Glomerular endothelial cell (primary cell): ENCODE measurements at places on chromosomes 11 and 22. TPM values are rescaled to one million over a fixed set of nuclear protein-coding genes. Genes with fewer than 3 reads are reported as not detected.

Gene SPI1
- not detected in 2 replicates for total RNA-seq

Gene SOX10
- total RNA-seq, result not detected in 2 replicates

Gene EFCAB6
- total RNA-seq, result 0.23 and 2.7 TPM in 2 replicates

Gene PAFAH1B2
- 92.6 and 98.5 TPM in 2 replicates for total RNA-seq

DNA sequence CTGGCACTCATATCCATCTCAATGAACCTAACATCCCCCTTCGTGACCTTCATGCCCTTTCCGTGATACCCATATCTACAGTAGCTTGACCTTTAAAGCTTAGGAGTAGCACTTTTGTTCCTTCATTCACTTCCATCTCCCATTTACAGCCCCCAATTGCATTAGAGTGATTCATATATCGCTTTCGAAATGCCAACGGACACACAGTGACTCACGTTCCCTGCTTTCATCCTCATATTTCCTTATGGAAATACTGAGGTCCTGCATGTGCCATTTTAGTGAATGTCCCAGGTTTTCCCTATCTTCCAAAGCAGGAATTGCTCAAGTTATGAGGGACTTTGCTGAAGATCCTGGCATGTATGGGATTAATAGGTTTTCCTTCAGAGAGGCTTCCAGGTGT, 44.3 kb upstream of the CEP126 start:
- peak; percentile 48 for DNase-seq

GRCh38 chr11:112650527-112650926, 310.7 kb upstream of the NCAM1 start:
- DNase-seq, result no peak

DNA sequence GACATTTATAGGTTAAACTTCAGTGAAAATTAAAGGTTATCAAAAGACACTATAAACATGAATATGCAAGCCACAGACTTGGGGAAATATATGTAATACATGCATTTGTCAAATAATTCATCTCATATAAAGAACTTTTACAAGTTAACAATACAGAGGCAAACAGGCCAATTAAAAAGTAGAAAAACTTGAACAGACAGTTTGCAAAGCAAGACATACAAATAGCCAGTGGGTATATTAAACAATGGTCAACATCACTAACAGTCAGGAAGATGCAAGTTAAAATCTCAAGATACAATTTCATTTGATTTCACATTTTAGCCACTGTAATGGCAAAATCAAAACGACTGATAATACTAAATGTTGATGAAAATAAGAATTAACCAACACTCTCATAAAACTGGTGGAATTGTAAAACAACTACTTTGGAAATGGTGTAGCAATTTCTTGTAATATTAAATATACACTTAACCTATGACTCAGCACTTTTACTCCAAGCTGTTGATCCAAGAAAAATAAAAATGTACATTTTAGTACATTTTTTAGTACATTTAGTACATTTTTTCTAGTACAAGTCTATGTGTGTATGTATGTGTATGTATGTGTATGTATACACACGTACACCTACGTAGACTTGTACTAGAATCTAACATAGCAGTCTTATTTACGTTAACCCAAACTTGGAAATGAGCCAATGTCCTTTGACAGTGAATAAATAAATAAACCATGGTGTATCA, 62.8 kb downstream of the LRRC74B start:
- DNase-seq, result no peak

DNA sequence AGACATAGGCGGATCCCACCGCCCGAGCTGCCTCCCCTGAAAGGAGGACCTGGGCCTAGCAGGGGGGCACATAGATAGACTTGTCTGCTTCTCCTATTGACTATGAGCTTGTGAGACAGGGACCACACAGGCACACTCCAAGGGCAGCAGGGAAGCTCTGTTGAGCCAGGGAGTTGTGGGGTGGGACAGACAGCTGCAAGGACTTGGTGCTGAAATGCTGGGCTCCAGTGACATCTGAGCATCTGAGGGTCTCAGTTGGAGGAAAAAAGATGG, 53.4 kb upstream of the ANO1 start:
- no peak for DNase-seq

DNA sequence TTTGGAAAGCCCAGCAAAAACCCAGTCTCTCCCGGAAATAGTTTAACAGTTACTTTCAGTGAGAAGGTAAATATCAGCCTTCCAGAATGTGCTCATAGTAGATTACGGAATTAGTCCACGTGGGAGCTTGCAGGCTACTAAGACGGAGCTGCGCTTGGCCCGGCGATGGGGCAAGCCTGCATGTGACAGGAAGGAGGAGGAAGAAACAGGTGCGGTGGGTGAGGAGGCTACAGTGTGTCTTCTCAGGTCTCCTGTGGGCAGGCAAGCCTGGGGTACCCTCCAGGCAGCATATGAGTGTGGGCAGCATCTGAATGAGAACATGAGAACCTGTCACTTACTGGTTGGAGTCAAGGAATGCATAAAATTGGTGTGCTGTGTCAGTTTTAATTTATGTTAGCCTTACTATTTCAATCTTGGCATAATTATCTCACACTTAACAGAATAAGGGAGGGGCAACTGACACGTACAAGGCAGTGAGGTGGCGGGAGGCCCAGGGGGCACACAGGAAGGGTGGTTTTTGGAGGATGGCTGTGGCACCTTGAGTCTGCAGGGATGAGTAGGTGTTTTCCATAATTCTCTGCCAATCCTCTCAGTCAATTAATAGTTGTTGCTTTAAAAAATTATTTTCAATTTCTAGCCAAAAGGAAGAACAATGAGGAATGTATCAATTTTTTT, 35.7 kb downstream of the CLMP start:
- DNase-seq, result no peak

GRCh38 chr22:40491990-40492631, 121.7 kb downstream of the SGSM3 start:
- DNase-seq, result no peak

GRCh38 chr11:46845440-46845739, 690 bp downstream of the CKAP5 start:
- no peak for DNase-seq

DNA sequence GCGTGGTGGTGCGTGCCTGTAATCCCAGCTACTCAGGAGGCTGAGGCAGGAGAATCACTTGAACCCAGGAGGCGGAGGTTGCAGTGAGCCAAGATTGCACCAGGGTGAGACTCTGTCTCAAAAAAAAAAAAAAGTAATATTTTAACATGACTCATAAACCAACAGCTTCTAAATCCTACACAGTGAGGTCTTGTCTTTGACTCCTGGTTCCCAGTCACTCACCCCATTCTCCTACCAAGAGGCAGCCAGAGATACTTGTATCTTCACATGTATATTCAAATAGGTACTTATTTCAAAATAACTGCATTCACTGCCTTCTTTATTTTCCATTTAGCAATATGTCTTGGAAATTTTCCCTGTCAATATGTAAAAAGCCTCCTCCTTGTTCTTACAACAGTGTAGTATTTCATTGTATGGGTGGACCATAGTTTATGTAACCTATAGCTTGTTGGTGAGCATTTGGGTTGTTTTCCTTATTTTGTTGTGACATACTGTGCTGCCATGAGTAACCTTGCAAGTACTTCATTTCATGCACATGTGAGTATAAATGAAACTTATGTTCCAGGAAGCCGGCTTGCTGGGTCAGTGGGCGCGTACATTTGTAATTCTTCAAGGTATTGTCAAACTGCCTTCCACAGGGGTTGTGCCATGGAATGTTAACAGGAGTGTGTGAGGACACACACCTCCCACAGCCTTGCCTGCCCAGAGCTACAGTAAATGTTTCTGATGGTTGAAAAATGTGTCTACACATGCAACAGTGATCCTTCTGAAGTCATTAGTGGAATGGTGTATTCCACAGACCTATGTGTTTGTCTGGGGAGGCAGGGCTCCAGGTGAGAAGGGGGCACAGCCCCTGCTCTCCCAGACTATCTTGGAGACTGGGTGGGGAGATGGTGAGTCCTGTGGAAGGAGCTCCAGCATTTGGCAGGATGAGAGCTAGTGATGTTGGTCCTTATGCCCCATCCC, 47.9 kb downstream of the OSBP2 start:
- DNase-seq, result no peak

DNA sequence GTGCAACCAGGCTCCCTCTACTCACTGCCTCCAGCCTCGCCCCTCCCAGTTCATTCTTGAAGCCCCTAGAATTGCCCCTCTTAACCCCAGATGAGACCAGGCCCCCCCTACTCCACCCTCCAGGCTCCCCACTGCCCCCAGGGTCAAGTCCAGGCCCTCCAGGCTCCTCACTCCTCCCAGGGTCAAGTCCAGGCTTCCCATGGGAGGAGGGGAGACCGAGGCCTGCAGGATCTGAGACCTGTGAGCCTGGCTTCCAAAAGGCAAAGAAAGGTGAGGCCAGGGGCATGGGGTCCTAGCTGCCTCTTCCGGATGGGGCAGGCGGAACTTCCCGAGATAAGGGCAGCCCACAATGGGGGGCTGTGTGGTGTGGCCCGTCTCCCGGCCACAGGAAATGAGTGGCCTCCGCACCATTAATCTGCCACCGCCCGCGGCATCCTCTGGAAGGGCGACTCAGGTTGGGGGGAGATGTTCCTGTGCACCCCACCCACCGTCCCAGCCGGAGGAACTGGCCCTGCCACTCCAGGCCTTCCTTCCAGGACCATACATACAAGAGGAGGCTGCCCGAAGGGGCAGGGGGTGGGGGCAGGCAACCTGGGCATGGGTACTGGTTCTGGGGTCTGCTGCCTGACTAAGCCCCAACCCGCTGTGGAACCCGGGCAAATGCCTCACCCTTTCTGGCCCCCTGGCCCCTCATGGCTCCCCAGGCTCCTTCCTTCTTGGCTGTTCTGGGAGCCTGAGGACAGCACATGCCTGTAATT, 35.1 kb upstream of the WNT11 start:
- DNase-seq, result no peak

DNA sequence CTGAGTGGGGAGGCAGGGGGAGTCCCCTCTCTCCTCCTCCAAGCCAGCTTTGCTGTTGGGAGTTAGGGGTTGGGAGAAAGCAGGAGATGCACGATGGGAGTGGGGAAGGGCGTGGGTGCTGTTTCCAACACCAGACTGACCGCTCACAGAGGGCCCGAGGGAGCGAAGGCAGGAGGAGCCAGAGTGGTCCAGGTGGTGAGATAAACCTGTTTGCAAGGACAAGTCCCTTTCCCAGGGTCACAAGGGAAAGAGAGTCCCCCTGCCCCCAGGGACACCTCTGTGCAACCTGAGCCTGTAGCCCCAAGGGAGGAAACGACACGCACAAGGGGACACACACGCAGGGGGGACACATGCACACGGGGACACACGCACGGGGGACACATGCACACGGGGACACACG, 42.2 kb downstream of the WNT11 start:
- DNase-seq, result no peak

DNA sequence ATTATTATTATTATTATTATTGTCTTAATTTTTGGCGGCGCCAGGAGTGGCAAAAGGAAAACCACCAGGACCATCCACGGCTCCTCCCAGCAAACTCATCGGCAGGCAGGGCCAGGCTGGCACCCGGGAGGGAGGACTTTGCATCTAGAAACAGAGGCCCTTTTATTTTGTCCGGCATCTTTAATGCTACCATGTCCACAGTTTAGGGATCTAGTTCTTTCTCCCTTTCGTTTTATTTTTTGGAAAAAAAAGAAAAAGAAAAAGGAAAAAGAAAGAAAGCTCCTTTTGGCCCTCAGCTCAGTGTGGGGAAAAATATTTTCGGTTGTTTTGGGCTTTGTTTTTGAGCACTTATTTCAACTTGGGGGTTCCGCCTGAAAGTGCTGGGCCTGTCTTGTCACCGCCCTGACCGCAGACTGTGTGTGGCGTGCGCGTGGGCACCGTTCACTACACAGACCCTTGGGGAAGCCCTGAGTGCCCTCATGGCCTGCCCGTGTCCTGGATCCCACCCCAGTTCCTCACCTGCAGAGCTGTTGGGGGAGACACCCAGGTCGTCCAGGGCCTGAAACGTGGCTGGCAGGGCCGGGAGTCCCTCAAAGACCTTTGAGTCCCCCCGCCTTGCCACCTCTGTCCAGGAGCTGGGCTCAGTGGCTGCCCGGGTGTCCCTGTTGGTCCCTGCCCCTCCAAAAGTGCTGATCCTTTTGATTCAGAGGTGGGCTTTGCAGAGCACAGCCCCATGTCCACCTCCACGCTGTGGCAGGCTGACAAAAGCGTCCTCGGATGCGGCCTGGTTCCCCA, 69.1 kb upstream of the PPARA start:
- no peak for DNase-seq

GRCh38 chr22:29447906-29448305, 9.5 kb downstream of the RFPL1 start:
- DNase-seq, result no peak

DNA sequence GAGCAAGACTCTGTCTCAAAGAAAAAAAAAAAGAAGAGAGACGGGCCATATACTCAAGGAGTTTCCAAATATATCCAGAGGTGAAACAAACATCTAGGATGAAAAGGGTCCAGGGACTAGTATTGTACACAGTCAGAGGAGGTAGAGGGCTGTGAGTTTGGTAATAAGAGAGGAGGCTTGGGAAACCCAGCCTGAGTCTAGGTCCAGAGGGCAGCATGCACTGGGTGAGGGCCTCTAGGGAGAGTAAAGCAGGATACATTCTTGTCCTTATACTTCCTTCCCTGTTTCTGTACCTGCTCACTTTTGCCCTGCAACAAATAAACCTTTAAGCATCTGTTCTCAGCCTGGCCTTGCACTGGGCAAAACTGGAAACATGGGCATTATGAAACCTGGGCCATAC, 31.5 kb downstream of the STIM1 start:
- DNase-seq, result no peak

GRCh38 chr11:104531075-104531474, 367.1 kb upstream of the PDGFD start:
- no peak for DNase-seq

DNA sequence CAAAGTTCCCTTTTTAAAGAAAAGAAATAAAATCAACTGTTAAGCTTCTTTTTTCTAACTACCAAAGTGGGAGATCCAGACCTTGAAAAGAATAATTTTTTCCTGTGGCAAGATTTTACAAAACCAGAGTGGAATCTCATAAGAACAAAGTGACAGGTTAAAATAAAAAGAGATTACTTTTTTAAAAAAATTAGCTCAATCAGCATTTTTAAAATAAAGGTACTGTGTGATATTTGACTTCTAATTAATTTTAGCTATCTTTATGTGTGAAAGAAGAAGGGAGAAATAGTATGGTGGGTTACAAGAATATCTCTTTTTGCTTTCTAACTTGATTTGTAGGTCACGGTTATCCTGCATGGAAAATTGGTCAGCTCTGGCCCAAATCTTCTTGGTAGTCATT, 92.8 kb upstream of the ALKBH3 start:
- DNase-seq, result no peak

- no peak for DNase-seq
These were observed 10.3 kb upstream of the PNPLA5 start for GRCh38 chr22:43901976-43902643.

- no peak for DNase-seq
These were observed 89.8 kb upstream of the MS4A8 start for GRCh38 chr11:60609632-60610031.
